ENCODE measurements at places on chromosomes 6 and 20. TPM values are rescaled to one million over a fixed set of nuclear protein-coding genes. Genes with fewer than 3 reads are reported as not detected.

DNA sequence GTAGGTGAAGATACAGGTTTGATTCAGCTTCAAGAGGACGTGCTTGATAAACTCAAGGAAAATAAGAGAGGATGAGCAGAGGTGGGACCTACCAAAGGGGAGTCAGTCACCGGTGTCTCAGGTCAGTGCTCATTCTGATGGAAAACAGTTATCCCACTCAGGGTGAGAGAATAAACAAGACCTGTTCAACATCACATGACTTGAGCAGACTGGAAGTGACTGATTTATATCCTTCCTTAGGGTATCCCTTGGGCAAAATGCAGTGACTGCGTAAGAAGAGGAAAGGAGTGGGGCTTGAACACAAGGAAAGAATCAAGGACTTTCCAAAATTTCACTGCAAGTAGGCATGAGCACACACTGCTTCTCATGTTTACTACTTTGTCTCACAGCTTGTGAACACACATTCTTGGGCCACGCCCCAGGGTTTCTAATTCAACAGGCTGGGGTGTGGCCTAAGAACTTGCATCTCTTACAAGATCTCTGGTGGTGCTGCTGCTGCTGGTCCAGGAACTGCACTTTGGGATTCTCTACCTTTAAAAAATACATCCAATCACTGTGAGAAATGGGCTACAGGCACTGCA lies 11.6 kb downstream of the CST3 start:
- no peak for DNase-seq

- no peak for DNase-seq
These were observed 56.7 kb upstream of the TMEM181 start for GRCh38 chr6:158503222-158503621.

- no peak for DNase-seq
These were observed 104.5 kb upstream of the PHACTR3 start for GRCh38 chr20:59499863-59500262.

The DEFB128 gene
- not detected for total RNA-seq

GRCh38 chr20:603116-603640 lies 6.9 kb downstream of the TCF15 start:
- no peak for DNase-seq

GRCh38 chr20:47600967-47601547 lies 99.4 kb downstream of the NCOA3 start:
- no peak for DNase-seq

The SIRPB1 gene
- total RNA-seq = 0.47 TPM

GRCh38 chr6:114312931-114313330 lies 29.9 kb downstream of the HS3ST5 start:
- no peak for DNase-seq

DNA sequence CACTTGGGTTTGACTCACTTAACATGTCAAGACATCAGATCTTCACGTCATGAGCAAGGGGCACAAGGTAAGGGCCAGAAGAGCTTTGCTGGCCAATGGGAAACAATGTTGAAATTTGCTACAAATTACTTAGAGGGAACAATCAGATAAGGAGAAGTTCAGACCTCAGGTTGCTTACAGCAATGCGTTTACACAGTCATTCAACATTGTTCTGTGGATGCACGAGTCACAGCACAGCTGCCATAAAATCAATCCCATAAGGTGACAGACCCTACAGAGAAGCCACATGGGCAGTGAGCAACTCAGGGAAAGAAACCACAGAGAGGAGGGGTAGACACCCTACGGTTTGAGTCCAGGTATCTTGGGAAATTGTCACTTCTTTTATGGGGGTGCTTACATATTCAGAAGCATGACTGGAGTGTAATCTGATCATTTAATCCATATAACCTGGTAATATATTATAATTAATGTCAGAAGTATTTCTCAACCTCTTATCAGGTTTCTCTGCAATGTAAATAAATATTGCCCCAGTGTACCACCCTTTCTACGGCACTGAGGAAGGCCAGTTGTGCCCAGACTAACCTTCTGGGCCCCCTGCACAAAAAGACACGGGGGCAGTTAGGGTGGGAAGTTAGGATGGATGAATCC lies 2.3 kb upstream of the SLC22A2 start:
- DNase-seq = no peak
